ENCODE measurements at places on chromosomes 7 and 10.

DNA sequence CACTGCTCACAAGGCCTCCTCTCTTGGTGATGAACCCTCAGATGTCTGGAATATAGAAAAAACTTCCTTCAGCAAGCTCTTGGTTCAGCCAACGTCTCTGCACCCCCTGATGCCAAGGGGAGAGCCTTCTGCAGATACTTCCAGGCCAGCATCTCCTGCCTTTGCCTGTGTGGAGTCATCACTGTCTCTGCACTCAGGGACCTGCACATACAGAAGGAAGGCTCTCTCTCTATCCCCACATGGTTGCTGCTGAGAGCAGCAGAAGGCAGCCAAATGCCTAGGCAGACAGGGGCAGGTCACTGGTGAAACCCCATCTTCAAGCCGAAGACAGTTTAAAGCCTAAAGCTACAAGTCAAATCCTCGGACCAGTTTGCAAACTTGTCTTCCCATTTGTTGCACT, 137.6 kb downstream of the WDR11 start:
- no peak for DNase-seq

GRCh38 chr10:30842894-30843293, 188.8 kb downstream of the ZNF438 start:
- DNase-seq: no peak

GRCh38 chr10:82811621-82812020, 936.6 kb downstream of the NRG3 start:
- no peak for DNase-seq

DNA sequence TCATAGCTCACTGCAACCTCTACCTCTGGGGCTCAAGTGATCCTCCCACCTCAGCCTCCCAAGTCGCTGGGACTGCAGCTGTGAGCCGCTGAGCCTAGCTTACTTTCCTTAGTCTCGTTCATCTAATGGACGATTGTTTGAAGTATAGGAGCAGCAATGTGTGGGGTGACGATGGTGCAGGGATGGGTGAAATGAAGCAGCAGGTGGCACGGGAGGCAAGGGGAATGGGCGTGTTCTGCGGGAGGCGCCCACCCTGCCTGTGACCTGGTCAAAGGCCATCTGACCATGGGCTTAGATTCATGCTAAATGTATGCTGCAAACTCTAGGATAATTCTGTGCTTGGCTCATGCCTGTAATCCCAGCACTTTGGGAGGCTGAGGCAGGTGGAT, 210.7 kb downstream of the MAD1L1 start:
- DNase-seq: no peak

DNA sequence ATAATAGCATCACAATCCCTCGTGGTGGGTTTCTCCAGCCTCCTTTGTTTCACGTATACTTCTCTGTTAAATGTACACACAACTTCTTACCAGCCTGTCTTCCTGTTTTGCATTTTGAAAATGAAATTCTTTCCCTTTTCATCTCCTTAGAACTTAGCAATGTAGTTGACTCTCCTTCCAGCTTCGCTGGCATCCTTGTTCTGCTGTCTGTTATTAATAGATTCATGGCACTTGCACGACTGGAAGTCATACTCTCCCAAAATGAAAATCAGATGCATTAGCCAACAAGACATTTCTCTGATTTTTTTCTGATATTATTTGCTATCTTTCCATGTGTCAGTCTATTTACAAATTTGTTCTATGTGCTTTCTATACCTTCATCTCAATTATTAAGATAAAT, 3.0 kb upstream of the CREB3L2 start:
- DNase-seq: no peak

DNA sequence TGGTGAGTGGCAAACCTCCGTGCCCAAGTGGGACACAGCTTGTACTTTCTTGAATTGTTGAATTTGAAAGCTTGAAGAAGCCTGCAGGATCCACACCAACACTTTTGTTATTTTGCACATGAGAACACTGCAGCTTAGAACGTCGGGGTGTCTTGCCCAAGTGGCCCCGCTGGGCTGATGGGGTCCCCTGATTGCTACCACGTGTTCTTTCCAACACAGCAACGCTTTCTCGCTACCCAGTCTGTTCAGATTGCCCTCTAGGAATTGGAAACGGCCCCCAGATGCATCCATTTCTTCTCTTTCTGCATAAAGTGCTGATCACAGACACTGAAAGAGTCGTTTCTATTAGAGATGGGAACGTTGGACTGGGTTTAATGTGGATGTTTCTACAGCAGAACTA, 268.5 kb downstream of the ADARB2 start:
- no peak for DNase-seq

DNA sequence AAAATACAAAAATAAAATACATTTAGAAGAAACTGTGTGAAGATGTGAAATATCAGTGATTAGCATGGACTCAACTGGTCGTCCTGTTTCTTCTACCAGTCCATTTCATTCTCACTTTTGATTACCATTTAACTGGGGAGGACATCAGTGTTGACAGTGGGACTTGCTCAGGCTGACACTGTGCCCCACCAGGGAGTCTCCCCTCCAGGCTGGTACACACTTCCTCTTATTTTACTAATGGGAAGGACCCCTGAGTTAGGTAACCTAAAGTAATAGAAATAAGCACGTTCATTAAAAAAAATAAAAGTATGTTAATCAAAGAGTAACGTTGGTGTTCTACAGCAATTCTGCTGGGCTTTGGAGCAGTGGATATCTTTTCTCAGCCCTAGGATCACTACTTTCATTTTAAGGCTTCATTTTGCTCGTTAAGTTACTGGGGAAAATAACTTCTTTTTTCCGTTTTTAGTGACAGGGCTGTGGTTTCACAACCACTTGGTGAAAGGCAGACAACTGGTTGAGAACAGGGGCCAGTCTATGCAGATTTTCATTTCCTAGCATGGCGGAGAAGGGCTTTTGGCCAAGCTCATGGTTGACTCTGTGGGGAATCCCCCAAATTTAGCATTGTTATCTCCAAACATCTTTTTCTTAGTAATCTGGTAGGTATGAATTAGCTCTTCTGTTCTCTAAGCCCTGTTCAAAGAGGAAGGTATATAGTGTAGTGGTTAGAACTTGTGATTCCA, 2.1 kb downstream of the SNX10 start:
- DNase-seq: peak; percentile 87
